ENCODE measurements at places on chromosomes 5 and 9.

GRCh38 chr9:33690143-33690933, 105.0 kb upstream of the PRSS3 start:
- DNase-seq, result no peak

- DNase-seq, result no peak
These were observed 2.0 kb downstream of the RORB start for GRCh38 chr9:74499111-74499601.

DNA sequence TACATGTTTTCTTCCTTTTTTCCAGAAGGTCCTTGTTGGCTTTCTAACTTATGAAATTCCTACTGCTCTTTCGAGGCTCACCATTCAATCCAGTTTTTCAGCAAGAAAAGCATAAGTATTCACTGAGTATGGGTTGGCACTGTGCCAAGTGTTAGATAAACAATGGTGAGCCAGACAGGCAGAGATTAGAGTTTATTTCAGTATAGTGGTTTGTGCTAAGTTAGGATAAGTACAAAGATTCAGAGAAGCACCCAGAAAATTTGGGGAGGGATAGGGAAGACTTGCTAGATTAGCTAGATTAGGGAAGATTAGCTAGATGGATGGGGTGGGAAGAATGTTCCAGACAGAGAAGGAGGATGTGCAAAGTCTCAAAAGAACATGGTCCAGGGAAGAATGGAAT, 122.9 kb downstream of the OXCT1 start:
- DNase-seq, result no peak

DNA sequence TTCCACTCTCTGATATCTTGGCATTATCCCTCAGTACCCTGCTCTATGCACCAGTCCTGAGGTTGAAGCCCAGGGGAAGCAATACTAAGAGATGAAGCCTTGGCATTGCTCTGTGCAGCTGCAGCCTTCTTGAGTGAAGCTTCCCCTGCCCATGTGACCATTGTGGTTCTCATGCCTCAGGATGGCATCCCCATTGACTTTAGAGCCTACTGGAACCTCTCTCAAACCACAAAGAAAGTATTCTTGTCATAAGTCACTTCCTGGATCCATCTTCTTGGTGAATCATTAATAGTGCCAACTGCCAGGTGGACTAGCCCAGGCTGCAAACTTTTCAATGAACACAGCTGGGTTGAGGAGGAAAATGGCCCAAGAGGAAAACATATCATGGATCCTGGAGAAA, 283.9 kb upstream of the RFX3 start:
- DNase-seq, result no peak

DNA sequence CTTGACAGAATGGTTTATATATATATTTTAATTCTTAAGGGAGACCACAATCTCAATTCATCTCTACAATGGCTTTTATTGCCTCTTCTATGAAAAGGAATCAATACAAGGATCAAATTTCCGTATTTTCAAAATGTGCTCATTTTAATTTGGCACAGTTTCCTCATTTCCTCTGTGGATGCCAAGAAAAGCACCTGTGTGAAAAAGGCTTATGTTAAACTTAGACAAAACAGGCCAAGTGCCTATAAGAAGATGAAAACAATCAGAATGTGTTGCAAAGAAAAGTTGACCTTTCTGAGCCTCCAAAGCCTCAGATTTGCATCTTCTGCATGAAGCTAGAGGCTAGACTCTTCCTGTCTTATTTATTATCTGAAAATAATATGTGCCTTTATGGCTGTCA, 173.7 kb upstream of the SLC12A2 start:
- no peak for DNase-seq

GRCh38 chr5:42666869-42667268, 89.7 kb upstream of the CCDC152 start:
- no peak for DNase-seq

GRCh38 chr5:72812488-72812887, 4.0 kb upstream of the TNPO1 start:
- no peak for DNase-seq

DNA sequence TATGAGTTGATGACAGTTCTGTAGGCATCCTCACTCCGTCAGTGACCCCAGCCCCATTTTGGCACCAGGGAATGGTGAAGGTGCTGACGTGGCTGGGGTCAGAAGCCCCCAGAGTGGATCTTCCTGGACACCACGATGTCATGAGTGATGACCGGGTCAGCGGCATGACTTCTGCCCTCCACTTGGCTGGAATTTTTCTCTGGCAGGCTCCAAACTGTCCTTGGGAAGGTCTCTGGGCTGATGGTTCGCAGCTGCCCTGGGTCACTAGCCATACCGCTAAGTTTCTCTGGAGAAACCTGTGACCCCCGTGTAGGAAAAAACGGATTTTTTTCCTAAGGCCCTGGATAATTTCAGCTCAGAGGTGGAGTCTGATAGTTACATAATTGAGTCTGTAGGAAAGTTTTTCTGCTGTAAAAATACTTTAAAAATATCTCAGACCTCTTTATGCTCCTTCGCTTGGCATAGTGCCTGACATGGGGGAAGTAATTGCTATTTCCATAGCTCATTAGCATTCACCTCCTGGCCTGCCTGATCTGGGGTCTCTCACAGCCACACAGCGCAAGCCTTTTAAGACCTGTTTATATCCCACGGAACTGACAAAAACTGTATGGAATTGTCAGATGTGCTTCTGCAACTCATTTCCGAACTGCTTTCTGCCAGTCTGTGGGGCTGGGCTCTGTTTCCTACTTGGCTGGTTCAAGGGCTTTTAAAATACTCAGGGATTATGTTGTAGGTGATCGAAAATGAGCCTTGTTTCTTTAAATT, 69.2 kb downstream of the ANGPTL2 start:
- DNase-seq, result no peak

GRCh38 chr5:174606646-174607045, 117.7 kb upstream of the MSX2 start:
- no peak for DNase-seq

GRCh38 chr5:111589316-111589715, 77.0 kb upstream of the STARD4 start:
- no peak for DNase-seq

GRCh38 chr9:134061019-134061687, 6.7 kb downstream of the BRD3 start:
- DNase-seq, result no peak

GRCh38 chr5:79075646-79076426, 6.3 kb downstream of the BHMT2 start:
- no peak for DNase-seq

GRCh38 chr9:89712283-89712682, 107.5 kb downstream of the GADD45G start:
- DNase-seq, result no peak

- DNase-seq, result no peak
These were observed 20.1 kb downstream of the ISOC1 start for GRCh38 chr5:129114539-129115193.

DNA sequence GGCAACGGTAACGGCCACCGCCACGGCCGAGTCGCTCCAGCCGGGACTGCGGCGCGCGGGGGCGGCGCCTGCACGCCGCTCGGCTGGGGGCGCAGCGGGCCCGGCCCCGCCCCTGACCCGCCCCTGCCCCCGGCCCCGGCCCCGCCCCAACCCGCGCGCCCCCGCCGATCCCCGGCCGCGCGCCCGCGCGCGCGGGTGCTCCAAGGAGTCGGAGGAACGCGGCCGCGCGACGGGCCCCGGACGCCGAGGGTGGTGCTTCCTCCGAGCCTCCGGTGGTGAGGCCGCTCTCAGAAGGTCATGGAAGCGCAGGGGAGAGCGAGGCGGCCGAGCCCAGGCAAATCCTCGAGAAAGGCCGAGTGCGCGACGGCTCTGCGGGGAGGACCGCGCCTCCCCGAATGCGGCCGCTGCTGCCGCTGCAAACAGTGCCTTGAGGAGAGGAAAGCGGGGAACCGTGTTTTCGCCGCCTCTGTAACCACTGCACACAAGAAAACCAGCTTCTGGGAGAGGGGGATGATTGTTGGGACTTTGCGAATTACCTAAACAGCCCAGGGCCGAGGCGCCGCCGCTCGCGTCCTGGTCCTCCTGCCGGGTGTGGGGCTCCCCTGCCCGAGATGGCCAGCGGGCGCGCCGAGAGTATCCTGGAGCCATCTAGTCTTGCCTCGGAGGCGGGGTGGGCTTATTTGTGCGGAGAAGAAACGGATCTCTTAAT, at the start of gene LIFR:
LIFR (minus strand) TSS at position 48 of the 709 bp plus-strand sequence. CDS start 25,999 bp downstream, outside the sequence.
- DNase-seq, result peak; percentile 72

- DNase-seq, result no peak
These were observed 214.1 kb upstream of the IER5L start for GRCh38 chr9:129392093-129392541.

DNA sequence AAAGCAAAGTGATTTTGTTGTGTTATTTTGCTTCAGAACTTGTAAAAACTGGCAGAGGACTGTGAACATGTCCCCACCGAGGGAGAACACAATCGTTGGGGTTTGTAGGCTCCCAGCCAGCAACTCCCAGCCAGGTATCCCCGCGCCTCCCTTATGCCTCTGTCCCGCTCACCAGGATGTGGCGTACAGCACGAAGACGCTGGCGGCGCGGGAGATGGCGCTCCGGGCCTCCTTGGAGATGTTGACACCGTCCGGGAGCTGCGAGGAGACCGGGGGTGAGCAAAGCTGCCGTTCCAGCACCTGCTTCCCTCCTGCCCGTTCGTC, 630 bp downstream of the POLE3 start:
- DNase-seq, result no peak

- no peak for DNase-seq
These were observed 5.6 kb upstream of the ANKRD18A start for GRCh38 chr9:38626006-38626405.

- no peak for DNase-seq
These were observed 6.3 kb downstream of the DAPK1 start for GRCh38 chr9:87503927-87504326.

DNA sequence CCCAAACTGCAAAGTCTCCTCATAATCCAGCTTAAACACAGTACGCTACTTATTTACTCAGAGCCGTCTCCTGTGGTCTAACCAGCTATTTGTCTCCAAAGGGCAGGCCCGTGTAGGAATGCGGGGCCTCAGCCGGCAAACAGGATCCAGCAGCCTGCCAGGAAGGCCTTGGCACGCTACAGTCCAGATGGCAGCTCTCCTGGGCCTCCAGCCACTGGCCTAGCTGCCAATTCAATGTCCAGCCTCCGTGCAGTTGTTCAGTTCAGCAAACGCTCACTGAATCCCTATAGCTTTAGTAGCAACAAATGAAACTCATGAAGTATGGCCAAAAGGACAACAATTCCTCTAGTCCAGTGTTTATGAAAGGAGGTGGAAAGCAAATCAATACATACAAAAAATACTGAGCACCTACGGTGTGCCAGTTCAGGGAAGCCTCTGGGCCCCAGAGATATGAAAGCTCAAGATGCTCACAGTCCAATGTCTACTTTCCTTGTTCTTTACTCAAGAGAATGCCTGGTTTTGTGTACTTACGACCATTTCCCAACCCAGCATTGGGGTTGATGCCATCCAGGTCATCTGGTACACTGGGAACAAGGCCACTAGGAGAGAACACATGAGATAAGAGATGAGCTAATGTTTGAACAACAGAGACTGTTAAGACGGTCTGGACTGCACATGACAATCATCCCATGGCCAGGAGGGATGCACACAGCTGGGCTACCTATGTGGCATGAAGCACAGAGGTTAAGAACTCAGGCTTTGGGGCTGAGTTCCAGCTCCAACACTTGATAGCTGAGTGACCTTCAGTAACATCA, 8.3 kb downstream of the CDK5RAP2 start:
- no peak for DNase-seq

DNA sequence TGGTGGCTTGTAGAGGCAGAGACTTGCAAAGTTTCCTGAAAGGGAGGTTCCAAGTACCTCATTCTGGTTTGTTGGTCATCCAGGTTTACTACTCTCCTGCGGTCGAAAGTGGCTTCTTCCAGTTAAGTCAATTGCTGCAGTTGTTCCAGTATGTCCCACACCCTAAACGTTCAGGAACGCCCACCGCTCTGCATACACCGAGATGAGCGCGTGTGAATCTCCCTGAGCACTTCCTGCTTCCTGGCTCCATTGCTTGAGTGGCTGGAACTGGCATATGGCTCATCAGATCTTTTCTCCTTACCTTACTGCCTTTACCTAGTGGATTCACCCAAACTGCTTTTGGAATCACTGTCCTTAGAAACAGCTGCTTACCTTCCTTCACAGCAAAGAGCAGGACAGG, 59.1 kb upstream of the GLIS3 start:
- no peak for DNase-seq

DNA sequence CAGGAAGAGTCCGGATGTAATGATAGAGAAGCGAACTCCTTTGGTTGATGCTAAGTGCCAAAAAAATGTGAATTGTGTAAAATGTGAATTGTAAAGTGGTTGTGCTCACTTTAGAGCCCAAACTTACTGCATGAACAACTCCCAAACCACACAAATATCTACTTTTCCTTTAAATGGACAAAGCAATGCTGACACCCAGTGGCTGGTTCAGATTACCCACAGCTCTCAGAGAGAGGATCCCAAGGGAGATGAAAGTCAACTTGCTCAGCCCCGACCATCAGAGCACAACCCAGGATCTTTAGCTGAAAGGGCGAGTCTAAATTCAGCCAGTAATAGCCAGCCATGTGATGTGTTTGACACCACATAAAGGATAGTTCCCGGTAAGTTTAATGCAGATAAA, 133.7 kb downstream of the NMUR2 start:
- no peak for DNase-seq

DNA sequence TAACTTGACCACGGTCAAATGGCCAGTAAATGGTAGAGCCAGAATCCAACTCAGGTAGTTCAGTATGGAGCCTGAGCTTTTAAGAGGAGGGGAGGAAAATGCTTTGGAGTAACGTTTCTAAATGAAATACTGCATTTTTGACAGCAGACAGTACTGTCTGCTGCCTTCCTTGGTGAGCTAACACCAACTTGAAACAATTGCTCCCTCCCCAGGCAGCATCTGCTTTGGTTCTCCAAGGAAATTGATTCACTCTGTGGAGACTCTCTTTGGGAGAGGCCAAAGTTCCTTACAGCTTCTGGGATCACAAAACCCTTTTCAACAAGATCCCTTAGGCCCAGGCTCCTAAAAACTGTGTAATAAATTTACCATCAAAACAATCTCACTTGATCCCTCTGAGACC, 75.2 kb upstream of the SSBP2 start:
- peak; percentile 9 for DNase-seq

- DNase-seq, result no peak
These were observed 6.2 kb downstream of the IL17B start for GRCh38 chr5:149372932-149373331.

GRCh38 chr9:106992186-106992585, 129.2 kb downstream of the ZNF462 start:
- no peak for DNase-seq

All from hepatic stellate cell (primary cell).